ENCODE measurements at places on chromosomes 6 and 20.
A peak's percentile ranks its signal among the peaks of the same experiment; 100 is the strongest.

DNA sequence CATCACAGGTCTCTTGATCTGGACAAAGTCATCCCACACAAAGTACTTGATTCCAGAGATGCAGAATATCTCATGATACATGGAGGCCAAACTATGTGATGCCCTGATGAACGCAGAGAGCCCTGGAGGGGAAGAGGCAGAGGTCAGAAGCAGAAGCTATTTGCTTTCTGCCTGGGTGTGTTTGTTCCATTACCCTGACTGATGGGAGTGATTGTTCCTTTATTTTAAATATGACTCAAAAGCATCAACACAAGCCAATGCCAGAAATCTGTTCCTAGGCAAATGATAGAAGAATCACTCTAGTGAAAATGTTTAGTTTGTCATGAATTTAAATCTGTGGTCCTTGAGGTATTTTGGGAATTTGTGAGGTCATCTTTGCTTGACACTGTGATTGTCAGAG is 54.7 kb upstream of the GGTLC1 start:
- DNase-seq: no peak

- DNase-seq: no peak
Observed at GRCh38 chr6:110876806-110877564, 2.4 kb downstream of the AMD1 start.

GRCh38 chr6:140708441-140708840 is 1334.0 kb upstream of the CITED2 start:
- no peak for DNase-seq

DNA sequence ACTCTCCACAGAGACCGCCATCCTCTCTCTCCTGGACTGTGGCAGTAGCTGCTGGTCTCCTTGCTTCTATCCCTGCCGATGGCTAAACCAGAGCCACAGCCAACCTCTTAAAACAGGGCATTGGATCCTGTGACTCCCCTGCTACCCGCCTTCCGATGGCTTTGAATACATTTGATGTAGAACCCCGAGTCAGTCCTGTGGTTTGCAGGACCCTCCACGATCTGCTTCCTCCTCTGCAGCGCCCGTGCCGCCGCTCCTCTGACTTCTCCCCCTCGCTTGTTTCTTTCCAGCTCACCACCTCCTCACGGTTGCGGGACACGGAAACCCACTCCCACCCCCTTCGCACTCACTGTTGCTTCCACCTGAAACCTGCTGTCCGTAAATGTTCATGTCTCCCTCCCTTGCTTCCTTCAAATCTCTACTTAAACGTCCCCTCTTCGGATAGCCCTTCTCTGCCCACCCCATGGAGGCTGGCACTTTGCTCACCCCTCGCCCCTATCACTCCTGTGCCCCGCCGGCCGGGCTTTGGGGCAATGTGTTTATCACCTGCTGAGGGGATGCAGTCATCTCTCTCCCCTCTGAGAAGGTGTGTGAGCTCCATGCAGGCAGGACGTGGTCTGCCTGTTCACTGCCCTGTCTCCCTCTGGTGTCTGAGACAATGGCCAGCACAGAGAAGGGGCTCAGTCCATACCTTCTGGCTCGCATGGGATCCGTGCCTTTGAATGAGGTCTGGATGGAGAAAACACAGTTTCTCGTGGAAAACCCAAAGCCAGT is 67.8 kb downstream of the GFOD1 start:
- no peak for DNase-seq

DNA sequence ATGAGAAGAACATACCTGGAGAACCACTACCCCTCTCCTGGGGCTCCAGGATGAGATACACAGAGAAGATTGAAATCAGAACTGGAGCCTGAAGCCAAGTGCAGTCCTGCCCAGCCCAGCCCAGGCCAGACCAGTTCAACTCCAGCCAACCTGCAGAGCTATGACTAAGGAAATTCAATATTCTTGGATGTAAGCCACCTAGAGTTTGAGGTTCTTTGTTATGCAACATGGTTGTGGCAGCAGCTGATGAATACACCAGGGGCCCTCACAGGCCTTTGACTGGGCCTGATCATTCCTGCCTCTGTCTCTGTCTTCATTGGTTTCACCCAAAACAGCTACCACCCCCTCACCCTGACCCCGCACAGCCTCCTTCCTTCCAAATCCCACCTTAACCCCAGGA is 167.8 kb downstream of the LRFN2 start:
- DNase-seq: no peak

- no peak for DNase-seq
Observed at GRCh38 chr20:19288636-19289035, 76.2 kb downstream of the SLC24A3 start.

DNA sequence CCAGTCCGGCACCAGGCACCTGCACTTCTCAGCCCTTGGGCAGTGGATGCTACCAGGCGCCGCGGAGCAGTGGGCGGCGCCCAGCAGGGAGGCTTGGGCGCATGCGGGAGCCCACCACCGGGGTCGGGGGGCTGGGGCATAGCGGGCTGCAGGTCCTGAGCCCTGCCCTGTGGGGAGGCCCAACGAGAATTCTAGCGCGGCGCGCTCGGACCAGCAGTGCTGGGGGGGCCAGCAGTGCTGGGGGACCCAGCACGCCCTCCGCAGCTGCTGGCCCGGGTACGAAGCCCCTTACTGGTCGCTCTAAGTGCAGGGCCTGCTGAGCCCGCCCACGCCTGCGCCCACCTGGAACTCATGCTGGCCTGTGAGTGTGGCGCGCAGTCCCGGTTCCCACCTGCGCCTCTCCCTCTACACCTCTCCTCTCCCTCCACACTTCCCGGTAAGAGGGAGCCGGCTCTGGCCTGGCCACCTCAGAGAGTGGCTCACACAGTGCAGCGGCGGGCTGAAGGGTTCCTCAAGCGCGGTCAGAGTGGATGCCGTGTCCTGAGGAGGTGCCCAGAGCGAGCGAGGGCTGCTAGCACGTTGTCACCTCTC is 28.5 kb upstream of the SERPINB1 start:
- DNase-seq: no peak

DNA sequence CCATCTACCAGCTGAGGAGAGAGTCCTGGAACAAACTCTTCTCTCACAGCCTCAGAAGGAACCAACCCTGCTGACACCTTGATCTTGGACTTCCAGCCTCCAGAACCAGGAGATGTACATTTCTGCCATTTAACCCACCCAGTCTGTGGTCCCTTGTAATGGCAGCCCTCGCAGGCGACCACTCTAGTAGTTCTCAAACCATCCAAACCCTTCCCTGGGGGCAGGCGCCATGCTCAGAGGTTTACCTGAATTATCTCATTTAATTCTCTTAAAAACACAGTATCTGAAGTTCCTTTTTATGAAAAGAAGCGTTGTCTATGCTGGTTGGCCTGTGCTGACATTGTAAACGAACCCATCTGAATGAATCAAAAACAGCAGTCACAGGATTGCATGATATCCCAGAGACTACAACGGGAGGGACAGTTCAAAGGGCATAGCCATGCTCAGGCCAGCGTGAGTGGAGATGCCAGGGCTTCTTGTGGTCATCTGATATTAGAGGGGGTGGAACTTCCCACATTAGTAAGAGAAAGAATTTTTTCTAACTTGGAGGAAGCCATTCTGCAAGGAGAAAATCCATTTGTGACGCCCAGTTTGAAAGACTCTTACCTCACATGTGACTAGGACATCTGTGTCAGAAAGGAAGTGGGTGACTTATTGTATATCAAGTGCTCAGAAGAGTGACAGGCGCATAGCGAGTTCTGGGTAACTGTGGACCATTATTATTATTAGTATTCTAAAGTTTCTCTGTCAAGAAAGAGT is 17.2 kb upstream of the TAGAP start:
- peak; percentile 44 for DNase-seq

DNA sequence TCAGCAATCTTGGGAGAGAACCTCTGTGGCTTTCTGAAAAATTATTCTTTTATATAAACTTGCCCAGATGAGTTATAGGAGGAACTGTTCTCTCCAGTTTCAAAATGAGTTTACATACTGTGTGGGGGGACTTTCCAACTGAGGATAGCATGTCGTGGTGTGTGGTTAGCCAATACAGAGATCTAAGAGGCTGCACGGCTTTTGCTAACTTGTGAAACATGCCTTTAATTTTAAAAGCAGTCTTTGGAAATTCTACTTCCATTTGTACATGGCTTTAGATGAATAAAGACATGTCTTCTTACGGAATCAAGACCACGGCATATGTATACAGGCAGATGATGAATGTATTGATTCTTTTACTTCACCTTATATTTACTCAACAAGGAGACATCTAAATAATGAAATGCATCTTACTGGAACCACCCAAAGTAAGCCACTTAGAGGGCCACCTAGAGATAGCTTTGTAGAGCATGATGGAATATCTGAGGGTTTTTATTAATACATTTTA is 39.8 kb downstream of the HIVEP1 start:
- DNase-seq: peak; percentile 75

DNA sequence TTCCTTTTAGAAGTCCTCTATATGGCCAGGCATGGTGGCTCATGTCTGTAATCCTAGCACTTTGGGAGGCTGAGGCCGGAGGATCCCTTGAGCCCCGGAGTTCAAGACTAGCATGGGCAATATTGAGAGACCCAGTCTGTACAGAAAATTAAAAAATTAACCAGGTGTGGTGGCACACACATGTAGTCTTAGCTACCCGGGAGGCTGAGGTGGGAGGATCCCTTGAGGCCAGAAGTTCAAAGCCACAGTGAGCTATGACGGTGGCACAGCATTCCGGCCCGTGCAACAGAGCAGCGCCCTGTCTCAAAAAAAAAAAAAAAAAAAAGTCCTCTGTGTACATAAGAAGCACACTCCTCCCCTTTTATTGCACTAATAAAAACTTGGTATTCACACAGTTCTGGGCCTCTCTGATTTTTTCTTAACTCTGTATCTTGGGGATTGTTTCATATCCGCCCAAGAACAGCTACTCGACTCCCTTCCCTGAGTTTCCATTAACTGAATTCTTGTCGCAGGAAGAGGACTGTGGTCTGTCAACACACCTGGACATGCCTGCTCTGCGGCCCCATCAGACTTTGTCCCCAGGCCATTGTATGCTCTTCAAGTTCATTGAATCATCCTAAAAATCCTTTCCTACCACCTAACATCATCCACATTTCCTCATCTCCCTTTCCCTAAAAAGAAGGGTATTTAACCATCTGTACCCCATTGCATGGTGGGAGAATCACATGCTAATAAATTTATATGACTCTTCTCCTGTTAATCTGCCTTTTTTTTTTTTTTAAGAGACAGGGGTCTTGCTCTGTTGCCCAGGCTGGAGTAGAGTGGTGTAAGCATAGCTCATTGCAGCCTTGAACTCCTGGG is 25.9 kb upstream of the PPP1R3G start:
- DNase-seq: no peak

DNA sequence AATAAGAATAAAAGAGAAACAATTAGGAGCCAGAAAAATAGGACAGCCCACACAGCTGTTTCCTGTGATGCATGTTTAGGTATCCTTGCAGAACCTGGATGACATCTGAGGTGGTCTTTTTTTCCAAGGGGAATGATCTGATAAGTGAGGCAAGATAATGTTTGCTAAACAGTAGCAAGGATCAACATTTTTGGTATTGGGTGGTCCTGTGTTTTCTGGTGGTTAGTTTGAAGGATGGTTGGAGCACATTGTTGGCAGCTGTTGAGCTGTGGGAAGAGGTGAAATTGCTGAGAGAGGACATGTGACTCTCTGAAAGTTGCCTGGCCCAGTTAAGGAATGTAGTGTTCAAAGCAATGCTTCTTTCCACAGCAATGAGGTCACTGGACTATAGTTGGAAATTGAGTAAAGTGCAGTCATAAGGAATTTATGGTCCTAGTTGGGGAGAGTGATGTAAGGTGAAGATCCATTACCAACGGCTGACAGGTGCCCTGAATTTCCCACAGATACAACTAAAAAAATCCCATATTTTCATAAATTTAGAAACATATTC is 270.2 kb upstream of the IMPG1 start:
- no peak for DNase-seq

DNA sequence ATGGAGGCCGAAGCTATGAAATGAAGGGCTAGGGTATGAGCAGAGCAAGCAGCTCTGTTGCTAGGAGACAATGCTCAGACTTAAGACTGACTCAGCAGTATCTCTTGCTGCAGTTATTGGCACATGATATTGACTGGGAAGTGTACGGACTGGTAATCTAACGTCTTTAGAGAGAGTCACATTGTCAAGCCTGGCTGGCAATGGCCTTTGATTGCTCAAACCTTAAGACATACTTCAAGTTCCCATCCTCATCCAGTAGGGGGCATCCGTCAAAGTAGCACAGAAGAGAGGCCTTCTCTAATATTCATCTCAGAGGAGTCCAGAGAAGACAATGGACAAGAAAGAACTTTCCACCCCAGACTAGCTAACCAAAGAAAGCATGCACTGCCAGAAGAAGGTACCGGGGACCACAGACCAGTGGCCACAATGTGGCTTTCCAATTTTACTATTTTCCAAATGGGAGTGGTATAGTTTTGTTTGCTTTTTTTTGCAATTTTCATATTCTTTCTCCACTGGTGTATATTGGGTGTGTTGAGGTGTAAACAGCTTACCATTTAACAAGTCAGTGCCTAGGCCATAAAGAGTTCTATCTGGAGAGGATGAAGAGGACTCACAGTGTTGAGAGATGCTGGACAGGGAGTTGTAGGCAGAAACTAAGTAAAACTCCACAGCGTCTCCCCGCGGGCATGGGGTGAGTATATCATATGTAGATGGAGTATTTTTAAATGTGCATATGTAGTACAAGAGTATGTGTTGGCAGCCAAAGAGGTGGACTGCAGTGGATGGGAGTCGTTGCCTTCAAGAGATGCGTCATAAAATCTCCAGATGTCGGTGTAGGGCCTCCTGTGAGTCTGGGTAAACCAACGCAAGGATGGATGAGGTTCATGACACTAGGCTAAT is 36.7 kb downstream of the LRFN2 start:
- peak; percentile 43 for DNase-seq

GRCh38 chr6:52846002-52846401 is 5.4 kb upstream of the GSTA5 start:
- DNase-seq: no peak

DNA sequence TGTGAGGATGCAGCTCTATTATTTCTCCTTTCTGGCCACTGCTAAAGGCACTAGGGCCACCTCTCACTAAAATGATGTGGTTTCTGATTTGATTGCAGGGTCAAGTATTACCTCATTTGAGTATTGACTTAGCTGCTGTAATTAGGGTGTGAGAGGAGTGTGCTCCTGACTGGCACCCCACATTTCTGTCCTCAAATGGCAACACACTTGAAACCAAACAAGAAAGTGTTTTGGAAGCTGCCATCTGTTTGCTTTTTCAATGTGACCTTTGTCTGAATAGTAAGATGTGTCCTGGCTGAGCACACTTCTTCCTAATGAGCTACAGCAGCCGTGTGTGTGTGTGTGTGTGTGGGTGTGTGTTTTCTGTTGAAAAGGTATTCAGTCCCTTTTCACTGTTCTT is 62.8 kb upstream of the SCP2D1 start:
- no peak for DNase-seq
